ENCODE measurements at places on chromosomes 7 and 10. TPM values are rescaled to one million over a fixed set of nuclear protein-coding genes. Genes with fewer than 3 reads are reported as not detected.

MMP21 gene
- not detected for total RNA-seq

DNAAF5 gene
- 25.9 TPM for total RNA-seq

TRPV5 gene
- total RNA-seq: not detected

ANTXRL gene
- total RNA-seq: not detected

HHEX gene
- not detected for total RNA-seq

NPFFR1 gene
- total RNA-seq: not detected

LRGUK gene
- total RNA-seq: 0.43 TPM

FGFBP3 gene
- 3.3 TPM for total RNA-seq

IFIT1 gene
- 335 TPM for total RNA-seq

PRR15 gene
- 7.2 TPM for total RNA-seq

ADAMTS14 gene
- 30.2 TPM for total RNA-seq

LRRD1 gene
- 0.27 TPM for total RNA-seq

HTR5A gene
- not detected for total RNA-seq

IFIT1B gene
- total RNA-seq: not detected

LDB3 gene
- total RNA-seq: 3.9 TPM

SPAM1 gene
- total RNA-seq: not detected

NME8 gene
- not detected for total RNA-seq

WAPL gene
- 43.2 TPM for total RNA-seq

ATRNL1 gene
- 15.8 TPM for total RNA-seq

C10orf105 gene
- total RNA-seq: not detected

SEMA3D gene
- 17.7 TPM for total RNA-seq
